ENCODE measurements at places on chromosomes 4 and X.

- peak; percentile 80 for DNase-seq
These were observed 43.1 kb upstream of the FGF2 start for GRCh38 chr4:122783301-122784215.

DNA sequence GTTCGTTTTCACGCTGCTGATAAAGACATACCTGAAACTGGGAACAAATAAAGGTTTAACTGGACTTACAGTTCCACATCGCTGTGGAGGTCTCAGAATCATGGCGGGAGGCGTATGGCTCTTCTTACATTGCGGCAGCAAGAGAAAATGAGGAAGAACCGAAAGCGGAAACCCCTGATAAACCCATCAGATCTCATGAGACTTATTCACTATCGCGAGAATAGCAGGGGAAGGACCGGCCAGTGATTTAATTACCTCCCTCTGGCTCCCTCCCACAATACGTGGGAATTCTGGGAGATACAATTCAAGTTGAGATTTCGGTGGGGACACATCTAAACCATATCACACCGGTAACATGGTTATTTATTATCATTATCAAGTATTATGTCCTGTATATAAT lies 2204.5 kb downstream of the ARAP2 start:
- no peak for DNase-seq

- DNase-seq, result no peak
These were observed 87.8 kb downstream of the PACRGL start for GRCh38 chr4:20787940-20788665.

DNA sequence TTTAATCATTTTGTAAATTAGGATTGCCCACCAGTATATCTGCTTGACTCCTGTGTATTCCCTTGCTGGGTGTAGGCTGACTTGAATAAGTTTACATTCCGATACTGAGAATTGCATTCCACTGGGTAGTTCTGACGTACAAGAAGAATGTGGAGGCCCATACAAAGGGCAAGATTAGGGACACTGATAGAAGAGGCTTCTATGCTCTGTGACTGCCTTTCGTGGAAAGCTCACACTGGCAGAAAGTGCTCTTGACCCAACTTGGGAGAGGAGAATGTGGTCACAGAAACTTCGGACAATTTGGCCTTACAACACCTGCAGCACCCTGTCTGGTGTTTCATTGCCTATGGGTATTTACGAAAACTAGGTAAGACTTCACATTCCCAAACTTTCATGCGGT lies 126.3 kb downstream of the RAPGEF2 start:
- peak; percentile 87 for DNase-seq

GRCh38 chr4:43842594-43842993 lies 606.0 kb downstream of the KCTD8 start:
- DNase-seq, result no peak
